ENCODE measurements at places on chromosomes 5 and 9.

- DNase-seq, result no peak
Measured at GRCh38 chr5:119360905-119361593, 5.2 kb downstream of the TNFAIP8 start.

DNA sequence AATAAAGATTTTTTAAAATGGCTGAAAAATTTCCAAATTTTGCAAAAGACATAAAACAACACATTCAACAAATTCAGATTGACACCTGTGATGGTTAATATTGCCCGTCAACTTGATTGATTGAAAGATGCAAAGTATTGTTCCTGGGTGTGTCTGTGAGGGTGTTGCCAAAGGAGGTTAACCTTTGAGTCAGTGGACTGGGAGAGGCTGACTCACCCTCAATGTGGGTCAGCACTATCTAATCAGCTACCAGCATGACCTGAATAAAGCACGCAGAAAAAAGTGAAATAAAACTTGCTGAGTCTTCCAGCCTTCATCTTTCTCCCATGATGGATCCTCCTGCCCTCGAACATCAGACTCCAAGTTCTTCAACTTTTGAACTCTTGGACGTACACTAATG lies 868.0 kb upstream of the CTNND2 start:
- DNase-seq, result no peak

DNA sequence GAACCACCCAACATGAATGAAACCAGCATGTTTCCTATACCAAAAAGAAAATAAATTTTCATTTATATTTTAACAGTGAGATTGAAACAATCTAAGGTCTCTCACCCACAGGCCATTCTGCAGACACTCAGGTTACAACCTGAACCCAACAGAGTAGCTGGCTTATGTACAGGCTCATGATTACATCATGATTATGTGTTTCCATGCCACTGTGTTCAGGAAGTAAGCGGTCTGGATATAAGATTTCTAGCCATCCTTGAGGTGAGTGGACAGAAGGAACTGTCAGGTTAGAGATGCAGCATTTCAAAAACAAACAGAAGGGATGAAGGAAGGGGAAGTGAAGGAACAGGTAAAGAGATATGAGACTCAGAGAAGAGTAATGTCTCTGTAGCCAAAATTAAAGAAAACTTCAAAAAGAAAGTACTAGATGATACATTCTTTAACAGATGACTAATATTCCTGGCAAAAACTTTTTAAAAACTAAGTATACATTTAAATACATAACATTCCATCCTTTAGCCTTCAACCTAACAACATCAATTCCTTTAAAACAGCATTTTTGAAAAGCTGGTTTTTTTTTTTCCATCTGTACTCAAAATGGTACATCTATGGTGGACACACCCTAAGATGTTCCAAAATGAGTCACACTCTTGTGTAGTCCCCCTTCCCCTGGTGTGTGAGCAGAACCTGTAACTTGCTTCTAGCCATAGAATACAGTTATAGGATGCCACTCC lies 119.8 kb downstream of the LPAR1 start:
- no peak for DNase-seq

DNA sequence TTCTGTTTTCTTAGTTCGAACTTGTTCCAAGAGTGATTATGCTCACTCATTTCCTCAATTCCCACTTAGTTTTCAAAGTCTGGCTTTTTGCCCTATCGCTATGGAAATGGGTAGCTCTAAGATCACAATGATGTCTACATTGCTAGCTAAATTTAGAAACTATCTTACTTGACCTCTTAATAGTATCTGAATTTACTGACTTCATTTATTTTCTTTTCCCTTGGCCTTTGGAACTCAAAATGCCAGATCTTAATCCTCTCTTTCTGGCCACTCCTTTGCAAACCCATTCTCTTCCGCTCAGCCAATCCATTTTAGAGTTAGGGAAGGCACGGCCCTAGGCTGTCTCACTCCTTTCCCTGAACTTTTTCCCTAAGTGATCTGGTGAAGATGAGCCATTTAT lies 137.0 kb downstream of the FER start:
- no peak for DNase-seq

GRCh38 chr5:169551146-169551545 lies 32.4 kb upstream of the SPDL1 start:
- DNase-seq, result no peak

- DNase-seq, result no peak
Measured at GRCh38 chr5:33883482-33883881, 8.3 kb downstream of the ADAMTS12 start.

- DNase-seq, result peak; percentile 53
Measured at GRCh38 chr5:142655339-142656267, 30.3 kb downstream of the FGF1 start.

GRCh38 chr9:17536027-17536426 lies 42.8 kb upstream of the SH3GL2 start:
- DNase-seq, result no peak

- DNase-seq, result peak; percentile 62
Measured at GRCh38 chr5:170809551-170809950, 26.0 kb downstream of the GABRP start.

GRCh38 chr5:169626779-169627178 lies 10.3 kb upstream of the DOCK2 start:
- no peak for DNase-seq

GRCh38 chr5:2610986-2611385 lies 140.5 kb downstream of the IRX2 start:
- DNase-seq, result no peak

- no peak for DNase-seq
Measured at GRCh38 chr9:69671311-69671878, 776 bp downstream of the APBA1 start.

GRCh38 chr9:114149765-114150340 lies 5.5 kb upstream of the COL27A1 start:
- no peak for DNase-seq

DNA sequence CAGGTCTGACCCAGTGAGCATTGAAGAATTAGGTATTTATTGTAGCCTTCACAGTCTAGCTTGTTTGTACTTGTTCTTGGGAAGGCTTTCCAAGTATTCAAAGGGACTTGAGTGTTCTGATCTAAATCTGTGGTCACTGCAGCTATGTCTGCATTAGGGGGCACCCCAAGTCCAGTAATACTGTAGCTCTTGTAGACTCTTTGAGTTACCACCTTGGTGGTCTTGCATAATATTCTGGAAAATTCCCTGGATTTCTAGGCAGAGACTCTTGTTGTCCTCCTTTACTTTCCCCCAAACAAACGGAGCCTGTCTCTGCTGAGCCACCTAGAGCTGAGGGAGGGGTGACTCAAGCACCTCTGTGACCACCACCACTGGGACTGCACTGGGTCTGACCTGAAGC lies 149.5 kb upstream of the DHFR start:
- no peak for DNase-seq
